ENCODE measurements at places on chromosomes 3 and 15.

DNA sequence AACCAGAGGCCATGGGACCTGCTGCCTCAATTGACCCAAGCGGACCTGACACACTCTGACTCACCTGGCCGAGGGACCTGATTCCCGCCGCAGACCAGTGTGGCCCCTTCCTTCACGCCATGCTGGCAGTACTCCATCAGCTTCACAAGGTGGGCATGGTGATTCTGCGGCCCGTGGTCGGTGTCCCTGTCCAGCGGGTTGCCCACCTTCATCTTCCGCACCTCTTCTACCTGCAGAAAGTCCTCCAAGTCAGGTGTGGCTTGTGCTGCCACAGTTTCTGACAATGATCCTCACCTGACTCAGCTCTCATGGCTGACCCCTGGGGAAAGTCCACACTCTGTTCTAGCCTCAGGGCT is 25.9 kb upstream of the SLC41A3 start:
- DNase-seq, result no peak

DNA sequence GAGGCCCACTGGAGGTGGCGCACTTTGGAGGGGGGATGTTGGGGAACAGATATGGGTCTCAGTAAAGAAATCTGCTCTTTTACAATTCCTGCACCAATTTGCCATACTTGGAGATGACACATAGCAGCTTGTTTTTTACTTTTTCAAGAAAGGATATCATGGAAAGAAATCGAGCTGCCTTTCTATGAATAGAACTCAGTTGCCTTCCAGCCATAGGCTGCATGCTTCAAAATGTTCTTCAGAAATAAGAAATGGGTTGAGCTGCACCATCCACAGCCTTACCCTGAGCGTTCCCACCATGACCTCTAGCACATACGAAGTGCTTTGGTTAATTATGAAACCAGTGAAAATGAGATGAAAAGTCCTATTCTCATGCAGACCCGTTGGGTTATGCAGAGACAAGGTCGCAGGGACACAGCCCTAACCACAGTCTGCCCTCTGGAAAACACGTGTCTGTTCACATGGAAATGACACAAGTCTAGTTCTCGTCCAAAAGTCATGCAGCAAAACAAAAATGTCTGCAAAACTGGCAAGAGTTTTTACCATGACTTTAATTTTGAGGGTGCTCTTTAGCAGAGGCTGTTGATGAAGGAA is 36.3 kb downstream of the NGRN start:
- no peak for DNase-seq

DNA sequence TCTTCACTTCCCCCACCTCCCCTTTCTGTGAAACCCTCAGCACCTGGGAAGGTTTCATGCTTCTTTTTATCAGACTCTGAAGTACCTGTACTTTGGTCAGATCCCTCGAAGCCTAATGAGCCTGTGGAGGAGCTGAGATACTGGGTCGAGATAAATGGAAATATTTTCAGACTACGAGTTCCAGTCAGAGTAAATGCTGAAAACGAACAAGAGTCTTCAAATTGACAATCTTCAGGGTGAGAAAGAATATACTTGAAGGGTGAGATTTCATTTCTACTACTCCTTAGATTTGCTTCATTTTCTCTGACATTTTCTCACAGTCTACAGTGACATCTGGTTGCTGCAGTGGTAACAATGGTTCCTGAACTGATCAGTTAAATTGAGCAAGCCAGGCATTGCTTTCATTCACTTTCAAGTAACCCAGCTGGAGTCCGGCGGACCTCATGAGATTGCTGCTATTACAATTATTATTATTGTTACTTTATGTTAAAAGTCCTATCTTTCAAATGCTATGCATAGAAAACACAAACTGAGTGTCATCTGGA is 337.2 kb downstream of the VGLL3 start:
- no peak for DNase-seq

- no peak for DNase-seq
Measured at GRCh38 chr3:194824100-194824499, 138.4 kb downstream of the FAM43A start.

GRCh38 chr3:131711114-131711768 is 208.5 kb upstream of the MRPL3 start:
- no peak for DNase-seq

- DNase-seq, result no peak
Measured at GRCh38 chr15:28991236-28992171, 105.7 kb downstream of the APBA2 start.

Data from stimulated activated CD4-positive, alpha-beta T cell treated with anti-CD3 and anti-CD28 coated beads, Interleukin-1b, Interleukin-23, amount 100 ng/mL, for 1 hour (primary cell).